ENCODE measurements at places on chromosomes 1 and 21.

DNA sequence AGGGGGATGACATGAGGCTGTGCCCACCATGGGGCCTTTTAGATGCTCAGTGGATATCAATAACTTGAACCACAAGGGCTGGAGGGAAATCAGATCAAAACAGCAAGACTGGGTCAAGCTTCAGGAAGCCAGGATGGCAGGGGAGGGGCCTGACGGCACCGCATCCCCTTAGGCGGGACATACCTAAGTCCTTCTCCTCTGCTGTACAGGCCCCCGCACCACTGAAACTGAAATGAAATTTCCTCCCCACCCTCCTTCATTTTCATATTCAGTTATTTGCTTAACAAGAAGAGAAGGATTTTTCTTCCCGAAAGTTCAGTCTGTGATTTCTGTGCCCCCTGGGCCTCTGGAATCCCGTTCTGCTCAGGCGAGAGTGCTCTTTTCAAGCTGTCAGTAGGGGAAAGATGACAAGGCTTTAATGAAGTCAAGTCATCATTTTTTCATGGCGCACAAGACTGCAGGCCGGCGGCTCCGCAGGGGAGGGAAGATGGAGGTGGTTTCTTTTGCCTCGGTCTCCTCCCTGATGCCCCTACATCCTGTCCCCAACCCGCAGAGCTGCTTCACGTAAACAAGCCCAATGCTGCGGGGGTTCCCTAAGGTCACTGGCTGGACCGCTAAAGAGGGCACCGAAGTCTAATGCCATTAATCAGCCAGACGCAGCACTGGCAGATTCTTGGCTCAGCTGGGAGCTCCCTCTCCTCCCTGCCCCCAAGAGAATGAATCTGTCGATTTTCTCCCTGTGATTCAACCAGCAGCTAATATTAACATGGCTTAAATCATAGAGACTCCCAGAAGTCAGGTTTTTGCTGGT is 264.8 kb downstream of the C1orf94 start:
- DNase-seq: no peak

DNA sequence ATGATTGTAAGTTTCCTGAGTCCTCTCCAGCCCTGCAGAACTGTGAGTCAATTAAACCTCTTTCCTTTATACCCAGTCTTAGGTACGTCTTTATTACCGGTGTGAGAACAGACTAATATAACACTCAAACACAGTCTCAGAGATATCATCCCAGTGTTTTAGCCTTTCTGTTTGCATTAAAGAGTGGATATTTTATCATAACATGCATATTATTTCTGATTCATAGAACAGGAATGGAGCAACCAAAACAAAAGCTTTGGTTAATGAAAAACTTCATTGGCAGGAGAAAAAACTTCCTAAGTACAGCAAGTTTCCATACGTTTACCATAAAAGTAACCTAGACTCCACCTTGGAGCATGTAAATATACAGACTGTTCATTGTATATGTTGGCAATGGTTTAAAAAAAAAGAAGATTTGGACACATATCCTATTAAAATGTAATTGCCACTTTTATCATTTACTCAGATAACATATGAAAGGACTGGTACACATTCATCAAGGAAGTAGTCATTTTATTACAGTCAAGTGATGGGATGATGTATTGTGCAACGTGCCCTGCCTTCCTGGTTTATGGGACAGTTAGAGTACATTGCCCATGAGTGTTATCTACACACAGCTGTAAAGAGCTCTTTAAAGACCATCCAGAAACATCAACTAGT is 144.8 kb downstream of the ETS2 start:
- DNase-seq: no peak

DNA sequence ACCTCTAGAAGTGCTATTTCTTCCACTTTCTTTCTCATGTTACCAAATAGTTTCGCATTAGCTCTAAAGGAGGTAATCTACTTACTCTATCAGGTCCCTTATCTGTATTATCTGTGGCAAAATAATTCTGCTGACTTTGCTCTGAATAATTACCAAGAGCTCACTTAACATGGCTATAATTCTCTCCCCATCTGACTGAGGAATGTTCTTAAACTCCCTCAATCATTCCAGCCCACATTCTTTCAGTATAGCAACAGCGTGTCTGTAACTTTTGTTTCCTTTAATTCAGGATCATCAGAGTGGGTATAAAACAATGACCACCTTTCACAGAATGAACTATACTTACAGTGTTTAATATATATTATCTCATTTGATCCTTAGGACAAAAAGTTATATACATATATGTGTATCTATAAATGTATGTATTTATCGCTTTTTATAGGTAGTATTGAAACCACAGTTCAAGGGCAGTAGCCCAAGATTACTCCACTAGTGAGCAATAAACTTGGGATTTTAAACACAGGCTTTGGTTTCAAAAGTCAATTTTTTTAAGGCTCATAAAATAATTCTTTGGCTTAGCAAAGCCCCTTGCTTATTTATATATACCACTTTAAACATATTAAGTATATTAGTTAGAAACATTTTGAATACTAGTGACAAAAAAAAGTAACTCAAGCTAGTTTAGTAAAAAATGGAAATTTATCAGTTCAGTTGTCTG is 36.1 kb upstream of the ST6GALNAC3 start:
- no peak for DNase-seq

GRCh38 chr1:246213947-246214346 is 293.1 kb downstream of the SMYD3 start:
- DNase-seq: no peak

- DNase-seq: no peak
Observed at GRCh38 chr1:50416150-50416527, 7.1 kb downstream of the DMRTA2 start.

DNA sequence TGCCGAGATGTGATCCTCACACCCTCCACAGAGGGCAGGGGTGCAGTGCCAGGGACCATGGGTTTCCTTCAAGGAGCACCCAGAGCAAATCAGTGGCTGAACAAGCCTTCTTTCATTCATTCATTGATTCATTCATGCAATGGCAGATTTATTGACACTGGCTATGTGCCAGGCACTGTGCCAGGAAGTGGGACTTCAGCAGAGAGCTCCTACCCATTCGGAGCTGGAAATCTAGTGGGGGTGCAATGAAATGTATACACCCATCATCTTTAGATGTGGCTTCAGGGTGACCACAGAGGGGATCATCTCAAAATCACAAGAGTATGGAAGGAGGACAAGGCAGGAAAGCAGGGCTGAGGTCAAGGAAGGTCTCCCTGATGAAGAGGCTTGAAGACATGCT is 18.9 kb downstream of the SLC6A9 start:
- DNase-seq: peak; percentile 42

GRCh38 chr1:246072456-246072955 is 434.6 kb downstream of the SMYD3 start:
- no peak for DNase-seq

DNA sequence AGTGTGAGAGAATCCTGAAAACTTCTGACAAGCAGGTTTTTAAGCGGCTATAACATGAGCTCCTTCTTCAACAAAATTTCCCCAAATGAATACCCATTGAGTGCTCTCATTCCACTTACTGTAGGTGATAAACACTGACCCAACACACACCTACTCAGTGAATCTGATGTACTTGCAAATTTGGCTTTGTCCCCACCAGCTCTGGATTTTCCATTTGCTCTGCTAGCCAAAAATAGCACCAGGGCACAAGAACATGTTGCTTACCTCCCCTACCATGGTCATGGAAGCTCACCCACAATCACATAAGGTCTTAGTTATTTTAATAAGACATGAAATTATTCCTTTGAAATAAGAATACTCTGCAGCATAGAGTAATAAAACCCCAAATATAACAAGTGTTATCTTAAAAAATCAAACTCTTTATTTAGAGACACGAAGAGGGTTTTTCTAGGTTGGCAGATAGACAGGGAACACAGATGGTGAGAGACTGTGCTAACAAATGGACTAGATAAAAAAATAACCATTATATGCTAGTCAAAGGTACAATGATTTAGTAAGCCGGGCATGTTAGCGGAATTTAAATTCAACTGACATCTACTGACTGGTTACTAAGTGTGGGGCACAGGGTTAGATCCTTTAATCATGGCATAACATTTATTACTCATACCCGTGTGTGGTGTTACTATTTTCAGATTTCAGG is 291.9 kb downstream of the KCNH1 start:
- no peak for DNase-seq

- no peak for DNase-seq
Observed at GRCh38 chr1:247430434-247430833, 14.5 kb downstream of the NLRP3 start.

Measured in NCI-H774 (cell line).